ENCODE measurements at places on chromosomes 5 and 9.
A peak's percentile ranks its signal among the peaks of the same experiment; 100 is the strongest.

DNA sequence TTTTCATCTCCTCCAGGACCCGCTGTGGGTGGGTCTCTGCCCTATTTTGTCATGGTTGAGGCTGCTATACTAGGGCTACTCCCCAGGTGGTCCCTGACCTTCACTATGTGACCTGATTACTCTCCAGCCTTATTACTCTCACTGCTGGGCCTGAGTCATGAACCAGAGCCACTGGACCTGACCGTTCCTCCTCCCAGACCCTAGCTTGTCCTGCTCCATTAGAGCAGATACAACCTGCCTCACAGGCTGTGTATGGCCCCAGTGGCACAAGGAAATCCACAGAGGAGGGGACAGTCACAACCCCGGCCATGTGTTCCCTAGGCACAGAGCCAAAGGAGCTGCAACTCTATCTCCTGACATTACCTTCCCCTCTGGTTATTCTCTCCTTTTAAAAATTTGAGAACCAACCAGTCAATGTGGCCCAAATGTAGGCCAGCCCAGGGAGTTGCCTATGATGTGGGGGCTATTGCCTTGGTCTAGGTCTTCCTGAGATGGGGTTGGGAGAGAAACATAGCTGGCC, 96.0 kb upstream of the FSTL4 start:
- DNase-seq, result no peak

- no peak for DNase-seq
Measured at GRCh38 chr5:139282197-139282557, 11.4 kb upstream of the MATR3 start.

- DNase-seq, result peak; percentile 50
Measured at GRCh38 chr5:32531885-32532520, 53.4 kb upstream of the SUB1 start.

DNA sequence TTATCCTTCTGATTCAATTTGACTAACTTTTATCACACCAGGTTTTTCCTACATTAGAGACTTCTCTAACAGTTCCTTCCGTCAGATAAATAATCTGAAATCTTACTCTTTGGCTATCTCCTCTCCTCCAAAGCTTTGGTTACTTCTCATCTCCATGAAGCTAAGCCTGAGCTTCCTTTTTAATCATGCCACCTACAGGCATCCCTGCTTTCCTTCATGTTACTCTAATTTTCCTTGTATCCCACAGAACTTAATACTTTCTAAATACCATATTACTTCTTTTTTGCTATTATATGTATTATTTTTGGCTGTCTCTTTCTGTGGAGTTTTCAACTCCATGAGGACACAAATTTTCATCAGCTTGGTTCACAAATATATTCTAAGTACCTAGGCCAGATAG, 49.7 kb downstream of the C9 start:
- DNase-seq, result no peak

DNA sequence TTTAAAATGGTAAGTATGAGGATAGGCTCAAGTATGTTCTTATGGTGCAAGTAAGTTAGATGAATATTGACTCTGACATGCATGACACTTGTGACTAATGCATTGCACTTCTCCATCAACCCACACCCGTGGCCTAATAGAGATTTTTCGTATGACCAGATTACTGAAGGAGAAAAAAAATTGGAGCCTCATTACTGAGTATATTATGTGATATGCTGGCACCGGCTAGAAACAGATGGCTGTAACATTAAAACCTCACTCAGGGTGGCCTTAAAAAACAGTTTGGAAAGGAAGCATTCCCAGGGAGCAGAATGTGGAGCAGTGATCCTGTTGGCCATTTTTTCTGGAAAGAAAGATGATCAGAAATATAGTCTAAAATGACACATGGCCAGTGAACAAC, 766.4 kb downstream of the PRELID2 start:
- DNase-seq, result no peak

DNA sequence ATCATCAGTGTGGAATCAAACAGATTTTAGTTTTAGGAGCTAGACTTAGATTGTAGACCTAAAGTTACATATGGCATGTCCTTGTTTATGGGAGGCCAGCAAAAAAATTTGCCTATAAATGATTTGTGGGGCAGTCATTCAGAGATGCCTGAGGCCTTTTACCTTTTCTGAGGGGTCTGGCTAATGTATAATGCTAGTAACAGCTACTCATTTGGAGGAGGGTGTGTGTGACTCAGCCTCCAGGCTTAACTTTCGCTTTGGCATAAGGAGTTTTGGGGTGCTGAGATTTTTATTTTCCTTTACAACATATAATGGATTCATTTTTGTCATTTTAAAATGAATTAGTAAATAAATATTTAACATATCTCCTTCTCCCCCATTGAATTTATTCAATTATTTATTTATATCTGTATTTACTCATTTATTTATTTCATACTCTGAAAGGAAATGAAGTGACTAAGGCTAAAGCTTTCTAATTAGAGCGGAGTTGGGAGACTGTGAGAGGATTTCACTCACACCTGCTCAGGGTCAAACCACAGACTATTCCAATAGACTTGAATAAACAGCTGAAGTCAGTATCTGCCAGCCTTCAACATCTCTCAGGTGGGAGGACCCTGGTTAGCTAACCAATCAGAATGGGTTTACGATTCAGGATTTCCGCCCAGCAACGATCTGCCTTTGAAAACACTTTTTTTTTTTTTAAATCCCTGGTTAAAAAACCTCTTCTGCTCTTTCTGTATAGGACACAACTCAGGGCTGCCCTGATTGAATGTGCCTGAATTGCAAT, 487.5 kb upstream of the SGCD start:
- DNase-seq, result no peak

DNA sequence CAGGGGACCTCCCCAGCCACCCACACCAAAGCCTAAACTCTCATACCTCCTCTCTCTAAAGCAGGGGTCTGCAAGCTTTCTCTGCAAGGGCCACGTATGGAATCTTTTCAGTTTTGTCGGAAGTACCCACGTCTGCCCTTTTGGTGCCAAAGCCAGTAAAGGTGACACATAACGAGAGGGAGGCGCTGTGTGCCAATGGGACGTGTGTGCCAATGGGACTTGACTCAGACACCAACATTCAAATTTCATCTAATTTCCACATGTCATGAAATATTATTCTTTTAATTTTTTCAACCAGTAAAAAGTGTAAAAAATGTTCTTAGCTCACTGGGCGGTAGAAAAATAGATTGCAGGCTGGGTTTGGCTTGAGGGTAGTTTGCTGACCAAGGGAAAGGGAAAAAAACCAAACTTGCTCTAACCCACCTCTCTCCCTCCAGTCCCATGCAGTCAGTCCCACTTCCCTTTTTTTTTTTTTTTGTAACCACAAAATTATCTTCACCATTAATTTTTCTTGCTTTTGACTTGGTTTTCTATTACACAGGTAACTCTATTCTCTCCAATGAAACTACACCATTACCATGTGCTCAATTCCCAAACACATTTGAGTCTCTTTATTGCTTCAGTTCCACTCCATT, 25.5 kb downstream of the OR2V1 start:
- no peak for DNase-seq

DNA sequence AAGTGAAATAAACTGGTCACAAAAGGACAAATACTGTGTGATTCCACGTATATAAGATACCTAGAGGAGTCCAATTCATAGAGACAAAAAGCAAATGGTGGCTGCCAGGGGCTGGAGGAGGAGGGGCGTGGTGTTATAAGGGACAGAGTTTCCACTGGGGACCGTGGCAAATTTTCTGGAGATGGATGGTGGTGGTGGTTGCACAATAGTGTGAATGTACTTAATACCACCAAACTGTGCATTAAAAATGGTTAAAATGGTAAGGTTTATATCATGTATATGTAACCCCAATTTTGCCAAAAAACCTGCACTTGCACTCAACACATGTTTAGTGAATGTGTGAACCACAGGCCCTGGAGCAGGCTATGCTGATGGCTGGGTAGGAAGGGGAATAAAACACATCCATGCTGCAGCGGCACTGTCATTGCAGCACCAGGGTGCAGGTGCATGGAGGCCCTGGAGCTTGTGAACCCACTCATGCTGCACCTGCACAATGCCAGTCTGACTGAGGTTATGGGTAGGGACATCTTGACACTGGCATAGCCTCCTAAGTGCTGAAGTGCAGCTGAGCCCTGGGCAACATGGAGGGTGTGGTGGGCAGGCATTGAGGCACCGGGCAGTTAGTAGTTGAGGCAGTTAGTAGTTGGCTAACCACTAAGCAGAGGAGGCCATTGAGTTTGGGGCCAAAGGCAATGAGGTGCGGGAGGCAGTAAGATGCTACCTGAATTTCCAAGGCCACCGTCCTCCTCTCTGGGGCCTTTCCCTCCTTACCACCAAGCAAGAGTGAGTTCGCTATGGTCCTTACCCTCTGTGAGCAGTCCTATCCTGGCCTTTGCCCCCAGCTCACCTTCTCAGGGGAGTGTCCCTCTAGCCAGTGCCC, 3.5 kb upstream of the PHF2 start:
- DNase-seq, result no peak

DNA sequence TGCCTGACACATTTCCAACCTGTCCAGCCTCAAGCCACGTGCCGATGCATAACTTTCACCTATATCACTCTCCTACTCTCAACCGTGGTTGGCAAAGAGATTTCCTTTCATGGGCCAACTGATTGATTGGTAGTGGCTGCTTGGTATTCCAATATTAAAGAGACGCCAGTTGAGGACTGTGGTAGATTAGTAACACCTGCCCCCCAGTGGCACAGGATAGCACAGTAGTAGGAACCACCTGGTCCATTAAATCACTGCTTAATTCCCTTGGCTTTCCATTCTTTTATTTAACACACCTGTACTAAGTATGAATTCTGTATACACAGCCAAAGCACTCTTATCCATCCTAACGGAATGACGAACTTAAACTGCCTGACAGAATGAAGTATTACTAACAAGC, 19.1 kb upstream of the FOXB2 start:
- DNase-seq, result no peak

- no peak for DNase-seq
Measured at GRCh38 chr9:3447788-3448187, 78.0 kb downstream of the RFX3 start.

GRCh38 chr9:106218427-106218826, 524.1 kb downstream of the TMEM38B start:
- DNase-seq, result no peak

DNA sequence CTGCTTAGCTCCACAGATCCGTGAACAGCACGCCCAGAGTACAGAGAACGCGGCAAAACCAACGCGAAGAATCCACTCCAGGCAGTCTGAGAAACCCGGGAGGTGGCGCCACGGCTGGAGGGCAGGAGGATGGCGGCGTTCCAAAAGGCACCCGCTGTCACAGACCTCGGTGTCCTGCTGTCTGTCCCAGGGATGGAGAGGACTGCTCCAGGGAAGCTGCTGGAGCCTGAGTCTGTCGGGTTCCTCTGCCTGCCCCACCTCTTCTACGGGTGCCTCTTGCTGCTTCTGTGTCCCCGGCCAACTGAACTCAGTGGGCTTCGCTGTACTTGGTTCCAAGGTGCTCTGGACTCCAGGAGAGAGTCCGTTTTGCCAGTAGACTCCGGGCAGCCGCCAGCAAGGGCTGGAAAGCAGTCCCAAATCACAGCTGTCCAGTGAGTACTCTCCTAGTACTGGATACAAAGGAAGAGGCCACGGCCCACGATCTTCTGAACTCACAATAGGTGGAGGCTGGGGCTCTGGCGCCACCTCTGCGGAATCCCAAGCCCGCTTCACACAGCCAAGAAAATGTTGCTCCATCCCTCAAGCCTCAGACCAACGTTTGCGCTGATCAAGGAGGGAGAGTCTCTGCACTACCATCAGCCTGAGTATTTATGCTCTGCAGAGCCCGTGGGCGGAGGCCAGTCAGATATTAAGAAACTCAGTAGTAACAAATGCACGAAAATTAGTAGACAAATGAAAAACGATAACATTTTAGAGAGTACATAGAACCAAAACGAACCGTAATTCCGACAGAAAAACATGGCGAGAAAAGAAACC, 440 bp downstream of the ANXA2R start:
- peak; percentile 66 for DNase-seq

DNA sequence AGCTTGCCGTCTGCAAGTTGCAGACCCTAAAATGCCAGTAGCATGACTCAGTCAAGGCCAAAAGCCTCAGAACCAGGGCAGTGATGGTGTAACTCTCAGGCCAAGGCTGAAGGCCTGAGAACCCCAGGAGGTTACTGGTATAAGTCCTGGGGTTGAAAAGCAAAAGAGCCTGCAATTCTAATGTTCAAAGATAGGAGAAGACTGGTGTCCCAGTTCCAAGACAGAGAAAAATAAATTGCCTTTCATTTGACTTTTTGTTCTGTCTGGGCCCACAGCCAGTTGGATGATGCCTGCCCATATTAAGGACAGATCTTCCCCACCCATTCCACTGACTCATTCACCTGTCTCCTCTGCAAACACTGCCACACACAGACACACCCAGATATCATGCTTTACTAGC, 673.2 kb downstream of the CDH18 start:
- no peak for DNase-seq

DNA sequence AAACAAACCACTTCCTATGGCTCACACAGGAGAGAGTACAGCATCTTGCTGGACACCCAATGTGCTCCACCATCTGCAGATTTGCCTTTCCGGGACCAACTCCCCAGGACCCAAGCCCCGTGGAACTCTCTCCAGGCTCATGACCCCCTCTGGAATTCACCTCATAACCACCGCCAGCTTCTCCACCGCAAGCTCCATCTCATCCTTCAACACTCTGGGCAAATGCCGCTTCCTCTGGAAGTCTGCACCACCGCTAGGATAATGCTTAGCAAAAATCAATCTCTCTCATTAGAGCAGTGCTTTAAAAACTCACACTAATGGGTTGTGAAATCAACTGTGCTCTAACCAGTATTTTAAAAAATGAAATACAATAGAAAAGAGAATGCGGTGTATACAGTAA, 150.0 kb downstream of the COL23A1 start:
- no peak for DNase-seq

- DNase-seq, result no peak
Measured at GRCh38 chr5:142122121-142122520, 13.5 kb downstream of the NDFIP1 start.

- no peak for DNase-seq
Measured at GRCh38 chr5:59067956-59068656, 485.2 kb downstream of the RAB3C start.

- no peak for DNase-seq
Measured at GRCh38 chr5:131357739-131358561, 94.1 kb downstream of the CDC42SE2 start.

DNA sequence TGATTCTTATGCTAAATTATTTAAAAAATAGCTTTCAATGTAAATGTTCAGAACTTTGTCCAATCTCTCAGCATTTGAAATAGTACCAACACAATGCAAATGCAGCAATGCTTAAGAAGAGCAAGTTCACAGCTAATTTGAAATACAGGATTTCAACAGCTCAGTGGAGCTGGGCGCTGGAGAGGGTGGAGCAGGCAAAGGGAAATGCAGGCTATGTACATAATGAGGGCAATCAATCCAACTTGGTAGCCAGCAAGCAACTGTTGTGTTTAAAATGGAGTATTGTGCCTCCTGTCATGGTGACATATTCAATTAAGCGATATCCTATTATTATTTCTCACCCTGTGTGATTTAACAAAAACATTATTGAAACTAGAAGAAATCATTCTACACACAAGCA, 568.8 kb downstream of the PSAT1 start:
- no peak for DNase-seq

Measured in activated CD4-positive, alpha-beta T cell treated with anti-CD3 and anti-CD28 coated beads, Interleukin-2, amount 50 U/mL, for 4 hours (primary cell).